ENCODE measurements at places on chromosomes 12 and 14. TPM values are rescaled to one million over a fixed set of nuclear protein-coding genes. Genes with fewer than 3 reads are reported as not detected.

DNA sequence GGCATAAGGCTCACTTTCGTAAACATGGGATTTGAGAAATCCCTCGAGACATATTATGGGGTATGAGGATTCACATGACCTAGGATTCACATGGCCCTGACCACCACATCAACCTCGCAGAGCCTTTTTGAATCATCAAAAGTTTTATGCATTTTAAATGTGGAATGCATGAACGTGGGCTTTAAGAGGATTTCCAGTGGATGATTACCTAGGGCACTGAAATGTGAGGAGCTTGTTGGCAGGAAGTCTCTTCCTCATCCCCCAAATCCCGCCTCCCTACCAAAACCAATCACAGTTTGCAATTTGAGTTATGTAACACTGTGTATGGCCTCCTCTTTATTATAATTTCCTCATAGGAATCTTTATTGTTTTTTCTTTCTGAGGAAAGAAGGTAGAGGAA lies 659.6 kb upstream of the TBX3 start:
- DNase-seq = no peak

Gene AMDHD1
- 1.2 TPM for polyA plus RNA-seq

- no peak for DNase-seq
Measured at GRCh38 chr12:93530358-93530757, 42.1 kb upstream of the SOCS2 start.

Gene OTUB2
- 4.9 TPM for polyA plus RNA-seq

DNA sequence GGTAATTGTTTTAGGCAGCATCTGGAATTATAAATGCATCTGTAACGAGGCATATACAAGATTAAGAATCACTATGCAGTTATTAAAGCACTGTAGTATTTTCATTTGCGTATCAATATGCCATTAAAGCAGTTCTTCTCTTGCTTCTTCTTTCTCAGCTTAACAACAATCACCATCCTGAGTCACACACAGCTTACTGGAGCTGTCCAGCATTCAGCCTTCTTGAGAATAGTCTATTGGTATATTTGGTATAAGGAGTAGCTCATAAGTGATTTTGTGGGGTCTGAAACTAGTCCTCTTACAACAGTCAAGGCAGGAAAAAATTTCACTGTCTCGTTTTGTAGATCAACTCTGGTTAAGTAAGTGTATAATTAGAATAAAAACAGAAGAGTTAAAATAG lies 523.0 kb upstream of the FOXG1 start:
- DNase-seq = no peak

DNA sequence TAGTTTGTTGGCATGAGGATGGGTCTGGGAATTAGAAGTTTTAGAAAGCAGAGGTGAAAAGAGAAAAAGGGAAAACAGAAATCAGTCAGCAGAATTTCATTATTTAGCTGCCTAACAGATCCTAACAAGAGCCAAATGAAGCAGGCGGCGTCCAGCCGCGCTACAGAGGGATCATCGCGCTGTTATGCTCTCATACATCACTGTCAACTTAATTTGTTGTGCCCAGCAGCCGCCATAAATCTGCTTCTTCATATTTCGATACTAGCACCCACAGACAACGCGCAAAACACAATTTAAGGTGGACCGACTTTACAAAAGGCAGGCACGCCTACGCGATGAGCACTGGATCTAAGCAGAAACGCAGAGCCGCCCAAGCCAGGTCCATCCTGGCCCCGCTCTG lies 66.7 kb downstream of the SETD3 start:
- no peak for DNase-seq

GRCh38 chr14:104092931-104093365 lies 7.4 kb downstream of the ASPG start:
- no peak for DNase-seq

GRCh38 chr14:106789318-106789717 lies 1262.9 kb downstream of the TMEM121 start:
- DNase-seq = no peak
